Vagina (tissue), 2 donors: ENCODE measurements at places on chromosomes 13 and 19.

GRCh38 chr13:105139380-105140285, 1395.8 kb downstream of the EFNB2 start:
- no peak for DNase-seq

DNA sequence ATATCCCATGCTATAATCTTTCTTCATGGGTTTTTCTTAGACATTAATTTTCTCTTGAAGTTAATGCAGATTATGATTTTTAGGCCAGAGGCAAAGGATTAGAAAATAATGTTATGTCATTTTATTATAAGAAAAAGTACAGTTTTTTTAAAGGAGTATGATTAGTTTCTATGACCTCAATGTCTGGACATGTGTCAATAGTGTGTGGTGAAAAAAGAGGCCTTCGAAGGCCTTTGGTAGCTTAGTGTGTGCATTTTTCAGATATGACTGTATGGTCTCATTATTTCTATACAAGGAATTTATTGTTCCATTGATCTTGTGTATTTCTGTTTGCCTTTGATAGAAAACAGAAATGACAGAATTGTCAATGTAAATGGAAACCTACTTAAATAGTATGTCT, 195.6 kb downstream of the GPC5 start:
- DNase-seq, result no peak

DNA sequence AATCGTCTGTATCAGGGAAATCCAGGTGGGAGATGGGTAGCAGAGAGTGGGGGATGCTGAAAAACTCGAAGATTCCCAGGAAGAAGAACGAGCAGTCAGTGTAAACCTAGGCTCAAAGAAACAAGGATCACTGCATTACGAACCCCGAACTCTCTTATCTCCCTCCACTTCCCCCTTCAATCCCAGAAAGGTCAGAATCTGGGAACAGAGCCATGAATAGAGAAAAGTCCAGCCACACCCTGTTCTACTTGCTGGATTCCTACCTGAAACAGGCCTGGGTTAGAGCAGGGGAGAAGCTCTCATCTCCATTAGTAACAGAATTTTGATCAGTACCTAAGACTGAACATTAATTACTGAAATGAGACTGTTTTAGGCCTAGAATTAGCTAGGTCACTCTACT, 24.4 kb downstream of the EPSTI1 start:
- DNase-seq, result no peak

- no peak for DNase-seq
These were observed 7.0 kb downstream of the SLC25A30 start for GRCh38 chr13:45411221-45411620.

- no peak for DNase-seq
These were observed 237.6 kb downstream of the DNAJC15 start for GRCh38 chr13:43260999-43261398.

GRCh38 chr13:95298971-95299621, 2.2 kb downstream of the ABCC4 start:
- no peak for DNase-seq

DNA sequence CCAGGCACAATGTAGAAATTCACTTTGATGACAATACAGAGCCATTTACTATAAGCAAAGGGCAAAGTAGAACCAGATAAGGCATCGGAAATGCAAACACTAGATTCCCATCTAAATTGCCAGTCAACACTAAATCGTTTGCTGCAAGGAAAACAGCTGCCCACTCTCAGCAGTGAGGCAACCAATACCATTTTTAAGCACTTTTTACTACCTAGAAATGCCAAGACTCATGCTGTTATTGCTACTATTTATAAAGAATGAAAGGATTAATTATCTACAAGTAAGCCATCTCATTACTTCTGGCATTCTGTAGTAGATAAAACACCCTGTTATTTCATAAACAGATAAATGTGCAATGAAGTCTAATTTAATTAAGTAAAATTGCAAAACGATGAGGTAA, 422.0 kb downstream of the FGF14 start:
- DNase-seq, result no peak

GRCh38 chr13:109256866-109257760, 529.3 kb downstream of the IRS2 start:
- DNase-seq, result no peak

GRCh38 chr13:41065078-41065477, 3.8 kb downstream of the WBP4 start:
- DNase-seq, result no peak

DNA sequence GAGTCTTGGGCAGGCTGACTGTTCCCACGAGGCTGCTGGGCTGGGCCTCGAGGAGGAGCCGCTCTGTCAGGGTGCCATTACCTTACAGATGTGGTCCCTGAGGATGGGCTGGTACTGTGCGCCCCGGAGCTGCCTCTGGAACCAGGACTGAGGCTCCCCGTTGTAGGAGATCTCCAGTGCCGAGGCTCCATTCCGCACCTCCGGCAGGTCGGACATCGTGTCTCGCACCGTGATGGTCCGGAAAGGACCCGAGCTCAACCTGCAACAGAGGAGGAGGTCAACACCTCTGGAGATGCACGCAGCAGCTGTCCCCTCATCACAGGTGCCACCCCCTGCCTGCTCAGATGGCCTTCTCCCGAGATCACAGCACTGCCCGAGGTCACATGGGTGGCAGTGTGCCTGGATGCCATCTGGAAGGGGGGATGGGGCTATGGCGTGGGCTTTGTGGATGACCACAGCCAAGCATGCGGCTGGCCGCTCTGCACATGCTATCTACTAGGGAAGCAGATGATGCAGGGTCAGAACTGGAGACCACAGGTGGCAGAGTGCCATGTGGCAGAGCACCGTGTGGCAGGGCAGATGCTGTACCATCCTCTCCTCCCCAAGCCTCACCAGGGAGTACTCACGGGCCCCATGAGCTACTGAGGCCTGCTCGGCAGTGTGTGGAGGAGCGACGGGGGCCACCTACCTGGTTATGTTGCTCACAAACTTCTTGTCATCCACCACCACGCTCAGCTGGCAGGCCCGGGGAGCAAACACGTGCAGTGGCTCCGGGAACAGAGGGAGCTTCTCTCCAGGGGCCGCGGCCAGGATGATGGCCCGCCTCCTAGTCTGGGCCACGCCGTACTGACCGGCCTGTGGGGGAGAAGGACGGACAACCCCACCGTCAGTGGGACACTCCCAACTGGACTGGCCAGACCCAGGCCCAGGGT, 18.3 kb upstream of the EIF3G start:
- DNase-seq, result no peak
